Activated effector memory CD4-positive, alpha-beta T cell treated with anti-CD3 and anti-CD28 coated beads, Interleukin-2, amount 50 U/mL, for 16 hours (primary cell): ENCODE measurements at places on chromosomes 5 and 9.

DNA sequence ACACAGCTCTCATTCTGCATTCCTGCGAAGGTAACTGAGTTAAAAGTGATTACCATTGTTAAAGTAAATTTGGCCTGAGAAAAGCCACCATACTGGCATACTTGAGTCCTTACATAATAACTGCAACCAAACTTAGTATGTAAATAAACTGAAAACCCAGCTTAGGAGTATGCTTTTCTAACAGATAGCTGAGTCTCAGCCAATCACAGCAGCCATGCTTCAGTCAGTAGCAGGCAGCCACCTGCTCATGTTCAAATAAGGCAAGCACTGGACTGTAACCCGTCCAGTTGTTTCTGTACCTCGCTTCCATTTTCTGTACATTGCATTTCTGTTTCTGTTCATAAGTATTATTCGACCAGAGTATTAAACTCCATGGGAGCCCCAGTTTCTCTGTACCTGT, 58.6 kb downstream of the GCNT4 start:
- no peak for DNase-seq

- DNase-seq, result no peak
Measured at GRCh38 chr5:169886033-169886432, 94.3 kb downstream of the INSYN2B start.

DNA sequence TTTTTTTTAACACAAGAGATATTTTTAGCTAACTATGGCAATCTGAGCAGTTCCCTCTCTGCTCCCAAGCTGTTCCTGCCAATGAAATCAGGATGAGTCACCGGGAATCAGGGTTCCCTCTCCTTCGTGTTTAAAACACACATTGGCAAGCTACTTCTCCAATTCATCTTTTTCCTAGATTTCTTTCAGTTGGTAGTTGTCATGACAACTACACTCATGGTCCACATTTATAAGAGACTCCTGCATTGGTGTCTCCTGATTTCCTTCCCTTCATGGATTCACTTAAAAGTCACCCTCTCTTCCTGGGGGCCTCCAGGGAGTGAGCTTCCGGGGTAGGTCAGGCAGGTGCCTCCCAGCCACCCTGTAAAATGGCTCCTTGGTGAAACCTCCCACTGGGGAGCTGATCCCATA, 72.3 kb upstream of the NIPAL4 start:
- no peak for DNase-seq

- DNase-seq, result no peak
Measured at GRCh38 chr5:99460701-99461100, 531.9 kb upstream of the CHD1 start.

GRCh38 chr5:44603496-44604272, 205.1 kb upstream of the MRPS30 start:
- no peak for DNase-seq
